Activated gamma-delta T cell treated with anti-CD3 and anti-CD28 coated beads, Interleukin-2, amount 50 U/mL, for 16 hours (primary cell): ENCODE measurements at places on chromosomes 7 and 10.

GRCh38 chr10:30467651-30468338 lies 33.8 kb downstream of the MAP3K8 start:
- no peak for DNase-seq

DNA sequence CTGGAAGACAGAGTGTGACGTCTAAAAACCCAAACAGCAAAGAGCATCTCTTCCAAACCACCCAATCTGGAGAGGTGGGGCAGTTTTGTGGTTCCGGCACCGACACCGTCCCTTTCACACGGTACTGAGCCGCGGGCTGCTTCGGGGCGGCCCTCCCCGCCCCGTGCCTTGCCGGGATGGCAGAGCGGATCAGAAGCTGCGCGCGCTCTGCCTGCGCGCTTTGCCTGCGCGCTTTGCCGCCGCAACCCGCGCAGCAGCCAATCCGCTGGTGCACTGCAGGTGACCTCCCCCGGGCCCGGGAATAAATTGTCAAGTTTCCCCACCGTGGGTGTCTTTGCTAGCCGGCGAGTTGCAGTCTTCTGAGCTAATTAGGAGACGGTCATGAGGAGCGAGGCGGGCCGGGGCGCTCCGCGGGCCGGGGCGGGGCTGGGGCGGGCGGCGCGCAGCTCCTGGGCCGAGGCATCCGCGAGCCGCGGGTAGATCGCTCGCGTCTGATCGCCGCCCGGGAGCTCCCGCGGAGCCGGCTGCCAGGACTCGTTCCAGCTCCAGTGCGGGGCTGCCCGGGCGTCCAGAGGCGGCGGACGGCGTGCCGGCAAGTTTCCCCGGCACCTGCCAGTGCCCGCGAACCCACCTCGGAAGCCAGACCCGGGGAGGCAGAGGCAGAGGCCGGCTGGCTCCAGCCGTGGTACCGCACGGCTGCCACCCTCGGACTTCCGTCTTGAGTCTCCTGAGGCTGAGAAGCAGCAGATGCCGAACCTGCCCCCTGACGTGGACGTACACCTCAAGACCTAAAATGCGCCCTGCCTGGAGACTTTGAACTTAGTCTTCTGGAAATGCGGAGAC lies 536.0 kb upstream of the GALNT17 start:
- no peak for DNase-seq

DNA sequence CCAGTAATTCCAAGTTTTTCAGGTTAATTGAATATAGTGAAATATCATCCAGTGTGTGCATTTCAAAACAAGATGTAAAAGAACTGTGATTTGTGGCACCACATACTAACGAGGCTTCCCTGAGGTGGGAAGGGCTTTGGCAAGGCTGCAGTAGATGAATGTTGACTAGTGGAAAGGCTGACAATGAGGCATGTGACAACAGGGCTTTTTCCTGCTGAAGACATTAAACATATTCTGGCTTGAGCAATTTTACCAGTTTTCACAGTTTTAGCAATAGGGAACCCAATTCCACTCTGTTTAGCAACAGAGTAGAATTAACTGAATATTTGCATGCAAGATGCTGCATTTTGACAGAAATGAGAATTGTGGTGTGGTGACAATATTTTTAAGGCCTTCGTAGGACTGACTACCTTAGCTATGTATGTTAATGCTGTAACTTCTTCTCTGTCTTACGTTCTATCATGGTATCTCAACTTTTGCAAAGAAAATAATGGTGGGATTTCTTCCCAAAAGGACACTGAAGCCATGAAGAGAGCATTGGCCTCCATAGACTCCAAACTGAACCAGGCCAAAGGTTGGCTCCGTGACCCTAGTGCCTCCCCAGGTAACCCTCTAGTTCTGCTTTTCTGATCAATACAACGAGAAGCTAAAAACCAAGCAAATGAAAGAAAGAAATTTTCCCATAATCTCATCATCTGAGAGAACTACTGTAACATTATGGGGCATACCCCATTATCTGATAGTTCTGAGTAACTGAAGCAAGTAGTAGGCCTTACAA lies 68.5 kb downstream of the AP3M1 start:
- no peak for DNase-seq

DNA sequence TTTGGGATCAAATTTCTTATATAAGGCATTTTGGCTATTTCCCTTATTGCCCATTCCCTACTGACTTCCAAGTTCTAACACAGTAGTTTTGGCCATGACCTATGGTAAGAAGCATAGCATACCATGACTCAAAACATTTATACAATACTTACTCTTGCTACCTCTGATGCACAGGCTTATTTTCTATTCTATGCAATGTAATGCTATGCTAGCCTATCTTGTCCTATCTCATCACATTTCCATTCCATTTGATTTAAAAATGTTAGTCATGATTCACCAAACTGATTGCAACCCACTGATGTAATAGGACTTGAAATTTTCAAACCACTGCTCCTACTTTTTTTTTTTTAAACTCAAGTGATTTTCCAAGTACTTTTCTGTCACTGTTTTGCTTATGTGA lies 658.5 kb downstream of the TYW1 start:
- DNase-seq: no peak

DNA sequence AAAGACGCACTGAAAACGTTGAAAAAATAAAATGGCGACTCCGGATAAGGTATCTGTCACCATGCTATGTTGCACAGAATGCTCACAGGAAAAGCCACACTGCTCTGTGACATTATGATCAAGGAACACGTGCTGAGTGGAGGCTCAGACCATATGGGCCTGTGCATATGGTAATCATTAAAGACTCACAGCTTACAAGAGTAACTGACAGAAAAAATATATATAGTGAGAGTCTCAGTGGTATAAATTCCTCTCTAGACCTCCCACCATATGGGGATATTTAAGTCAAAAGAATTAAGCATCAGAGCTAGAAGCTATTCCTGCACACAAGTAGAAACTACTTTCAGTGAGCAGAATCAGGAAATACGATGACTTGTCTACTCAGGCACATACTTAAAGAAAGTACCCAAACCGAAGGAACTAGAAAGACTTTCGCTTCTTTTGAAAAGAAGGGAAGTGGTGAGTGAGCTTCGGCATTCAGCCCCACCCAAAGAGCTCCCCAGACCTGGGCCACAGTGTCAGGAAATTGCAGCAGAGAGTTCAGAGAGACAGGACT lies 65.1 kb upstream of the MPP7 start:
- peak; percentile 22 for DNase-seq
